ENCODE measurements at places on chromosomes 12 and 14.
A peak's percentile ranks its signal among the peaks of the same experiment; 100 is the strongest.

DNA sequence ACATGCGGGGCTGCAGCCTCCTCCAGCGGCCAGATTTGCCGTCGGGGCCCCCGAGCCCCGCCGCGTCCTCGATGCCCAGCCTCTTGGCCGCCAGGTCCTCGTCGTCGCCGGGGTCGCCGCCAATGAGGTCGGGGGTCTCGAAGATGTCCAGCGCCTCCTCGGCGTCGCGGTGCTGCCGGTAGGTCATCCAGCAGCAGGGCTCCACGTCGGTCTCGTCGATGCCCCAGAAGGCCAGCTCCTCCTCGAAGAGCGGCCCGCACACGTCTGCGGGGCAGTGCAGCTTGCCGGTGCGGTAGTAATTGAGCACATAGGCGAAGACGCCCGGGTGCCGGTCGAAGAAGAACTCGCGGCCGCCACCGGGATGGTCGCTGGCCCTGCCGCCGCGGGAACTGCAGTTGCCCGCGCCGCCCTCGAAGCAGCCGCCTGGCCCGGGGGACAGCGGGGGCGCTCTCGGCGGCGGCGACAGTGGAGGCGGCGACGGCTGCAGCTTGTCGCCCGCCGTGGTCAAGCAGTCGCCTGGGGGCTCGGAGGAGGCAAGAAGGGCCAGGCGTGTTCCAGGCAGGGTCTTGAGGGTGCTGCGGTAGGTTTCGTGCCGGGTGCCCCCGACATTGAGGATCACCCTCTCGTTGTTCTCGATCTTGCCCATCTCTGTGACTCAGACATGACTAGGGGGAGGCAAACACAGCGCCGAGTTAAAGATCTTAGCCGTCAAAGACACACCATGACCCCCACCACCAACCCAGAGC is 2.1 kb downstream of the KCNC2 start:
- DNase-seq: no peak

DNA sequence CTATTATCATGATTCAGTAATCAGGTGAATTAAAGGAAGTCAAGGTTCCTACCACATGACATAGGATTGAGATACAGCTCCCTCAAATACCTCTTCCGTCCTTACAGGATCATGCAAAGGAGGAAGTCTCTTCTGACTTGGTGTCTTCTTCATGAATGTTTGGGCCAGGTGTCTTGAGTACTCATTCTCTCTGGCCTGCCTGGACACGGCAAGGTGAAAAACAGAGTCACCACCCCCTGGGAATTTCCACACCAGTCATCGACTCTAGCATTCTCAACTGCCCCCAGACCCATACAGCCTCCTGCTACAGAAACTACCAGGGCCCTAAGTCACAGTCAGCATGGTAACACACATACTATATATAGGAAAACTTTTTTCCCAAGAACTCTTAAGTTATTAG is 44.9 kb upstream of the LTBP2 start:
- no peak for DNase-seq

DNA sequence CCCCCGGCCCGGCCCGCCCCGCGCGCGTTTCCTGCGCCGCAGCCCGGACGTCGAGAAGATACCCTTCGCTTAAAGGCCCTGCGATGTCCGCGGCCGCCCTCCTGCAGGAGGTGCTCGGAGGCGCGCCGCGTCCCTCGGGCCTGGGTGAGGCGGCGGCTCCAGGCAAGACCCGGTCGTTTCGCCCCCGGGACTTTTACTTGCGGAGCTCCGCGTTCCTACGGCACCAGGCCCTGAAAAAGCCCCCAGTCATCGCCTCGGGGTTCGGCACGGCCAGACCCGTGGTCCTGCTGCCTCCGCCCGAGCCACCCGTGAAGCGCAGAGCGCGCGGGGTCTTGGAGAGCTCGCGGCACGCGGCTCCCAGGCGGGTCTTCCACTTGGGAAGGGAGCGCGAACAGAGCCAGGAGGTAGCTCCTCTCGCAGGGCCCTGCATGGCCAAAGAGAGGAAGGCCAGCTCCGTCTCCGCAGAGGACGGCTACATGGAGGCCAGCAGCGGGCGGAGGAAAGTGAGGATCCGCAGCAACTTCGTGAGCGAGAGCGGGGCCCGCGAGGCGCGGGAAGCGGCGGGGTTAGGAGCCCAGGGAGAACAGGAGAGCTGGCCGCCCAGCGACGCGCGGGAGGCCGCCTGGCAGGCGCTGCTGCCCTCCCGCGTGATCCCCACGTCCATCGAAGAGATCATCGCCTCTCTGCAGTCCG is 26.9 kb downstream of the TTC6 start:
- DNase-seq: no peak

DNA sequence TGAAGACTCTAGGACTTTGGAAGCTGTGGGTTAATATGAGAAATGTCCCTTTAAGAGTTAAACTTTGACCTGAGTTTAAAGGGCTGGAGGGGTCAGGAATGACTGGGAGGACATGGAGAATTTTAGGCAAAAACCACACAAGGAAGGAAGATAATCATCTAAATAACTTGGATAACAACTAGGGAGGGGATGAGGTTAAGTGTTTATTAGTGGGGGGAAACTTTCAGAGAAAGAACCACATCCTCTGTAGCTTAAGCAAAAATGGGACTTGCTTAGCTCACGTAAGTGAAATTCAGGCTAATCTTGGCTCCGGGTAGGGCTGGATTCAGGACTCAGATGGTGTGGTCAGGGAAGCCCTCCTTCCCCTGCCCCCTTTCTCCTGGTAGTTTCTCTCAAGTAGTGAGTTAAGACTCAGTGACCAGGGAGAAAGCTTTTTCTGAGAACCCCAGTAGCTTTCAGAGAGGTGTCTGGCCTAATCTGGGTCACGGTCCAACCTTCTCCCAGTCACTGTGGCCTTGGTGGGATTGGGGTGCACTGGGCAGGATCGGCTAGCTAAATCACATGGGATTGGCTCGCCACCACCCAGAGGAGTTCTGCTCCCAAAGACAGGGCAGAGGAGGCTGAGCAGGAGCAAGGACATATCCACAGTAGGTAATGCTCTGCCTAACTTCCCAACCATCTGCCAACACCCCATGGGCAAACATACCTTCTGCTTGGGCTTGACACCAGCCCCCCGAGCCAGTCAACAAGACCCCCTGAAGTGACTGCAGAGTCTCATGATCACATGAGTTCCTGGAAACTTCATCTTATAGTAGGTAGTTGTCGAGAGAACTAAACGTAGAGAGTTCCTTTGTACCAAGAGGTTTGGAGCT is 52.8 kb downstream of the ARF6 start:
- DNase-seq: no peak

- DNase-seq: no peak
Measured at GRCh38 chr14:83133981-83134645, 1600.5 kb upstream of the SEL1L start.

DNA sequence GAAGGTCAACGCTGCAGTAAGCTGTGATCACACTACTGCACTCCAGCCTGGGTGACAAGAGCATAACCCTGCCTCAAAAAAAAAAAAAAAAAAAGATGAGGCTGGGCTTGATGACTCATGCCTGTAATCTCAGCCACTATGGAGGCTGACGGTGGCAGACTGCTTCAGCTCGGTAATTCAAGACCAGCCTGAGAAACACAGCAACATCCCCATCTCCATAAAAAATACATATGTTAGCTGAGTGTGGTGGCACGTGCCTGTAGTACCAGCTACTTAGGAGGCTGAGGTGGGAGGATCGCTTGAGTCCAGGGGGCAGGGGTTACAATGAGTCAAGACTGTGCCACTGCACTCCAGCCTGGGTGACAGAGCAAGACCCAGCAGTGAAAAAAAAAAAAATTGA is 50.4 kb downstream of the GXYLT1 start:
- DNase-seq: no peak

GRCh38 chr12:167959-168600 is 45.9 kb downstream of the SLC6A12 start:
- DNase-seq: no peak

GRCh38 chr12:55822228-55822627 is 4.4 kb downstream of the ORMDL2 start:
- DNase-seq: no peak

DNA sequence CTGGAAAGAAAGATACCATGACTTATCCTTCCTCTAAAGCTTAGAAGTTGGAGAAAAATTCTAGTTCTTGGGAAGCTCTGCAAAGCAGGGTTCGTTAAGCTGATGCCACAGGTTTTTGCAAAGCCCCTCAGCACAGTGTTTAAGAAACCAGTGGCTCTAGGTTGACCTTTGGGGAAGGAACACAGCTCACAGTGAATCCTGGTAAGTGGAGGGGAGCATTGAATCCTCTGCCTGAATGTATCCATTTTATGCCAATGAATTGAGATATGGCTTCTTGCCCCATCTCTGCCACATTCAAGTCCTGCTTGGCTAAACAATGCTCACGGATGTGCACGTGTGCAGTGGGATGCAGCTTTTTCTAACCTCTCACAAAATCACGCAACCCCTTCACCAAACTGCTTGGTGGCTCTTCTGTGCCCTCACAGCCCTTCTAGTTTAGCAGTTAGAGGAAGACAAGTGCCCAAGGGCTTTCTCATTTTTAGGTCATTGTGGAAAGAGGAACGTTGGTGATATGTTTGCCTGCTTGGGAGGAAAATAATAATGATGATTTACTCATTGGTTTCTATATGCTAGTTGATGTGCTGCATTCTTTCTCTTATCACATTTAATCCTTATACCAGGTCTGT is 111.3 kb downstream of the DAD1 start:
- no peak for DNase-seq

GRCh38 chr14:83777516-83777915 is 1752.4 kb upstream of the FLRT2 start:
- no peak for DNase-seq

- peak; percentile 21 for DNase-seq
Measured at GRCh38 chr14:76050797-76051392, 65.3 kb downstream of the IFT43 start.

GRCh38 chr14:96585672-96586013 is 83.5 kb downstream of the PAPOLA start:
- DNase-seq: no peak

DNA sequence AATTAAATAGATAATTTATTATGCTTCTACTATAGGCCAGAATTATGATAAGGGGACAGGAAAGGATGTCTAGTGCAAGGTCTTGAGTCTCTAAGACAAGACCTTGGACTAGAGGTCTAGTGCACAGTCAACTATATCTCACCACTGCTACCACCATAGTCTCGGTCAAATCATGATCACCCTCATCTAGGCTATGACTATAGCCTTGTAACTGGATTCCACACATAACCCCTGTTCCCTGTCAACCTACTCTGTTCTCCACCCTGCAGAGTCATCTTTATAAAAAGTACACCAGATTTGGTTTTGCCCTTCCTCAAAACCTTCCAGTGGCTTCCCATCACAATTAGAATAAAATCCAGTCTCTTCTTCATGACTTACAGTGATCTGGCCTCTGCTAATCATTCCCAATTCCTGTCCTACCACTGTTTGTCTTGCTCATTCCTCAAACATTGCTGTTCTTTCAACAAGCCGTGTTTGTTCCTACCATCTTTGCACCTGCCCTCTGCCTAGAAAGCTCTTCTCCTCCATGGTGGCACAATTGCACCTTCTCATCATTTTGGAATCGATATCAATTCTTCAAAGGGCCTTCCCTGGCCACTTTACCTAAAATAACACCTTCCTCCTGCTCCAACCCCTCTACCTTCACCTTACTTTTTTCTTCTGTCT is 169.4 kb downstream of the FOXN3 start:
- DNase-seq: no peak

DNA sequence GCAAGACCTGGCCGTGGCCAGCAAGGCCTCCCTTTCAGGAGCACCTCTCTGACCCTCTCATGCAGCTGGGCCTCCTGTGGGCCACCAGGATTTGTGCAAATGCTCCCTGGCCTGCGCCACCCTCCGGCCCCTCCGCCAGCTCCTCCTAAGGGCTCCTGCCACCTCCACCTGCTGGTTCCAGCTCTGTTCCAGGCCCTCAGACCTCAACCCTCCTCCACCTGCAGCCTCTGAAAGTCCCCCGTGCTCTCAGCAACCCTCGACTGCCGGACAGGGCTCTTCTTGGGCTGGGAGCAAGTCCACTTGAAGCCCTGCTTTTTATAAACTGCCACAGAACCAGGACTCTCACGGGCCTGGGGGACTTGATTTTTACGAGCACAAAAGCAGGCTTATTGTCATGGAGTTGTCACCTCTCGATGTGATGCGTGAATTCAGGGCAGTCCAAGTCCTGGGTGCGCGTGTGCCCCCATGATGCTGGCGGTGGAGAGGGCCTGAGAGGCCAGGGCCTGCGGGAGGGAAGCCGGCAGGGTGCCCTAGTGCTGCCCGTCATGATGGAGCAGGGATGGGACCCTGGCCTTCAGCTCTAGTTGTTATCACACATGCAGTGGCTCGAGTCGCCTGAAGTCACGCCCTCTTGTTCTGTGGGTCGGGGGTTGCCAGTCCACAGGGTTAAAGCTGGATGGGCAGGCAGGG is 9.1 kb downstream of the TEDC1 start:
- DNase-seq: no peak

DNA sequence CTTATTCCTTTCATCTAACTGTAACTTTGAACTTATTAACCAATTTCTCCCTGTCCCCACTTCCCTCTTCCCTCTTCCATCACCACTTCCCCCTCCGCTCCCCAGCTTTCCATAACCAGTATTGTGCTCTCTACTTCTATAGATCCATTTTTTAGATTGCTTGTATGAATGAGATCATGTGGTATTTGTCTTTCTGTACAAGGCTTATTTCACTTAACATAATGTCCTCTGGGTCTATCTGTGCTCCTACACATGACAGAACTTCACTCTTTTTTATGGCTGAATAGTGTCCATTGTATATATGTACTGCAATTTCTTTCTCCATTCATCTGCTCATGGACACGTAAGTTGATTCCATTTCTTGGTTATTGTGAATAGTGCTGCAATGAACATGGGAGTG is 14.4 kb downstream of the ERP27 start:
- DNase-seq: no peak

DNA sequence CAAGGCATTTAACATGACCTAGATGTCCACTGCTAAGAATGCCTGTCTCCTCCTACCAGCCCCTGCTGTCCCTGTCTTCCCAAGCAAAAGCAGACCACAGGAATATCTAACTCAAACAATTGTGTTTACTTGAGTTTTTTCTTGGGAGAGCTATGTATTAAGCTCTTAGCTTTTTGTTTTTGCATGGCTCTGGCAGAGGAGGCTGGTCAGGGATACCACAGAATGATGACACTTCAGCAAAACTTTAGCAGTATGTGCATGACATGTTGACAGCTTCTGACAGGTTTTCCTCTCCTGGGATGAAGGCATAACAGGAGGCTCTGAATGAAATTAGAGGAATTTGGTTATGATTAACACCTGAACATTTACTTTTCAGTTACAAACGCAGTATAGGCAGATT is 6.9 kb downstream of the TMBIM6 start:
- no peak for DNase-seq

DNA sequence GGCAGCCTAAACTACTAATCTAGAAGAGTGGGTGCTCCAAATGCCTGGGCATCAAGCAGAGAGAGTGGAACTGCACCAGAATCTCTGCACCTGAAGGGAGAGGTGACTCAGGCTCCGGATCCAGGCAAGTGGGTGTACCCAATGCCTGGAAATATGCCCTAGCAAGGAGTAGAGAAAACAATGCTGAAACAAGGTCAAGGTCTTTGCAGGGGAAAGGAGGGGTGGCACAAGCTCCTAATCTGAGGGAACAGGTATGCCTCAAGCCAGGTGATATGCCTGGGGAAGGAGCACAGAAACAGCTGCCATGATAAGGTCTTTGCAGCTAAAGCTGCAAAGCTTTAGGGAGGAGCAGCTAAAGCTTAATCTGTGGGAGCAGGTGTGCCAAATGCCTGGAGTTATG is 136.0 kb upstream of the KITLG start:
- DNase-seq: no peak

- DNase-seq: no peak
Measured at GRCh38 chr12:122891661-122892525, 4.0 kb downstream of the VPS37B start.
